ENCODE measurements at places on chromosomes 1 and 21.

DNA sequence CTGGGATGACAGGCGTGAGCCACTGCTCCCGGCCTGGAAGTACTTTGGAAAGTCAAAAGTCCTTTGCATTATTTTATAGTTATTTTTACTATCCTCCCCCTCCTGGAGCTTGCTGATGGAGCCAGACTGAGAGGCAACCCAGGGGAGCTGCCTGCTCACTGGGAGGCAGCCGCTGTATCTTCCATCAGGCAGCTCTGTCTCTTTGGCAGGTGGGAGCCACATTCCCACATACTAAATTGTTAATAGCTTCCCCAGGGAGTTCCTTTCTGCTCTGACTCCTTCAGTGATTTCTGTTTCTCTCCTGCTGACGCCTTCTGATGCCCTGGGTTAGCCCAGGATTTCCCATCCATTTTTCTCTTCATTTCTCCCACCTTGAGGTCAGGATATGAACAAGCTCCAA lies 4.9 kb upstream of the OPRD1 start:
- DNase-seq: no peak

DNA sequence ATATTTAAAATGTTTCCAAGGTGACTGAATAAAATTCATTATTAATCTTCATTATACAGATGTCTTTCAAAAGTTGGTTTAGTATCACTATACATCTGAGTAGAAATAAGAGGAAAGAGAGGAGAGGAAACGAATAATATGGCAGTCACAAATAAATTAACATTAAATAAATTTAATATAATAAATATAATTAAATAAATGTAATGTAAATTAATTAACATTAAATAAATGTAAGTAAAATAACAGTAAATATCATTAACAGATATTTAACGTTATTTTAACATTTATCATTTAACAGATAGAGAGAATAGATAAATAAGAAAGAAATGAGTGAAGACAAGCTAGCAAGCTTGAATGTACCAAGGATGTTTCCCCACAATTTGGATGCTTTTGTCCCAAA lies 592.7 kb downstream of the NEGR1 start:
- DNase-seq: no peak

GRCh38 chr1:86739648-86740509 lies 35.5 kb downstream of the SH3GLB1 start:
- no peak for DNase-seq

DNA sequence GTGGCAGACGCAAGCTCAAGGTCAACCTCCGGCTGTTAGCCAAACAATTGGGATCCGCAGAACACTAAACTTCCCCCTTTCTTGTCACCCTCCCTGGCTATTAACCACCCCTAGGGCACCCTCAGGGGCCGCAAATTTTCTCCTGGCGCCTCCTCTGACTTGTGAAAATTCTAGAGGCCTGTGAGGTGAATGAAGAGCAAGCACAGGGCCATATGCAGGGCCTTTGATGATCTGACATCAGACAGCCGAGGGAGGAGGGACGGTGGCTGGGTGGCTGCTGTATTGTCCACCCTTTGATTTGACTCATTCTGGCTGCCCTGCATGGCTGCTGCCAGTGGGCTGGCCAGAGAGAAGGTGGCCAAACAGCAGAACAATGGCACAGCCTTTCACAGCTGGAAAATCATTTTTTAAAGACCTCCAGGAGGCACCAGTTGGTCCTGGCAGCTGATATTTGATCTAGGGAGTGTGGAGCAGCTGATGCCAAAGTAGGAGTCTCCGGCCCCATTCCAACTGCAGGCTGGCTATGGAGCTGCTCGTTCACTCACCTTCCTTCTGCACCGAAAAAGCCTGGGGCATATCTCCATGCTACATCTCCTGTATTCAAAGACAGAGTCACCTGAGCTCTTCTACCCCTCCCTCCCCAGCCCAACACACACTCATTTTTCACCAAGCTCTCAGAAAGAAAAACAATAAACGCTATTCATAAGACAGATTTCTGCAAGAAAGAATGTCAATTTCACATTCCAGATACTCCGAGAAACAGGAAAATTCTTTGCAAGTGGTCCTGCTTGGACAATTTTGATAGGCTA lies 44.9 kb upstream of the BARHL2 start:
- no peak for DNase-seq

DNA sequence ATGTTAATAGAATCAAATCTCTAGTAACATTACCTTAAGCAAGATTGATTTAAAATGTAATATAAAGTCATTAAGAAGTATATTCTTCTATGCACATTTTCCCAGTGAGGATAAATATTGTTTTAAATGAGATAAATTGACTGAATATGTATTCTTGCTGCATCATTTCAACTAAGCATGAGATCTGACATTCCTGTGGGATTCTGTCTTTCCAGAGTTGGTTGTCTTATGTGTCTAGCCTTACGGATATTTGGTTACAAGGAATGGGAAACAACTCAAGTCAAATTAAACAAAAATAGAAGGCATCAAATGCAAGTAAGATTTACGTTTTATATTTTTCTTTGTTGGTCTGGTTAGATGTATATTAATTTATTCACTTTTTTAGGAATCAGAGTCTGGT lies 287.5 kb downstream of the PTGER3 start:
- no peak for DNase-seq

Data from T follicular helper cell (primary cell).